ENCODE measurements at places on chromosomes 2 and 18. TPM values are rescaled to one million over a fixed set of nuclear protein-coding genes. Genes with fewer than 3 reads are reported as not detected.

Gene NEB
- total RNA-seq = 3.2 TPM

Gene LYPD6
- total RNA-seq = 20.5 TPM

Gene DHRS9
- total RNA-seq = 1.6 TPM

Gene CCDC102B
- total RNA-seq = 21.2 TPM

Gene CACNB4
- 67.8 TPM for total RNA-seq

Measured in diencephalon (tissue), 1 donor.